ENCODE measurements at places on chromosomes 4 and X. TPM values are rescaled to one million over a fixed set of nuclear protein-coding genes. Genes with fewer than 3 reads are reported as not detected.

Gene FOXR2
- not detected for total RNA-seq

Gene EGF
- not detected for total RNA-seq

- DNase-seq, result no peak
These were observed 70.8 kb downstream of the SMIM20 start for GRCh38 chr4:25984796-25985195.

- DNase-seq, result no peak
These were observed 55.8 kb downstream of the XAGE2 start for GRCh38 chrX:52424656-52425055.

DNA sequence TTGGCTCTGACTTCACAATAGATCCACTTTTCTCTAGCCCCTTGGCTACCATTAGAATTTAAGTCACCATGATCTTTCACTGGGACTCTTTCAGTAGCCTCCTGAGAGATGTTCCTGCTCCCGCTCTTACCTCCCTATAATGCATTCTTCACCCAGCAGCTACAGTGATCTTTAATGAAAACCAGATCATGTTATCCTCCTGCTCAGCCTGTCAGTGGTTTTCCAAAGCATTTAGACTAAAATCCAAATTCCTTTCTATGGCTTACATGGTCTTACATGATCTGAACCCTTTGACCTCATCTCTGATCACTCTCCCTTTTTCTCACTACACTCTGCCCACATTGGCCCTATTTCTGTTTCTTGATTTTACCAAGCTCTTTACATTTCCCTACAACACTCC, 18.3 kb upstream of the RPS6KA3 start:
- DNase-seq, result no peak

- DNase-seq, result no peak
These were observed 68.7 kb downstream of the CRMP1 start for GRCh38 chr4:5824227-5824626.

DNA sequence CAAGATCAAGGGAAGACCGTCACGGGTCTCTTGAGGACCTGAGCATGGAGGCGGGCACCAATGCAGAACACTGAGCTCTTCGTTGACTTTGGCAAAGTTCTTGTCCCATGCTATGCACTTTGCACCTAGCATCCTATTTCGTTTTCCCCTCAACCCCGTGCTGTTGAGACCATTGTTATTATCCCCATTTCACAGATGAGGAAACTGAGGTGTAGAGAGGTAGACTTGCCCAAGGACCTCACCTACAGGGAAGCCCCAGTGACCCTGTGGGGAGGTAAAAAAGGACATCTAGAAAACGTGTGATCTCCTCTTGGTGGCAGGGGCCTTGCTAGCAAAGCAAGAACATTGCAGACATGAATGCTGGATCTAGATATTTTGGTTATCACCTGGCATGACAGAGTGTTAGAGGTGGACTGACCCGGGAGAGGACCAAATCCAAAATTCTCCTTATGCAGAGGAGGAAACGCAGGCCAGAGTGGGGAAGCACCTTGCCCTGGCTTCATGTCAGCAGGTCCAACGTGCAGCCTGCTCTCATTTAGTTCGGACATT, 48.5 kb downstream of the SEPSECS start:
- no peak for DNase-seq

Gene NAA11
- total RNA-seq, result not detected

Gene NEXMIF
- total RNA-seq, result 0.47 TPM

GRCh38 chr4:16253127-16253960, 27.1 kb upstream of the TAPT1 start:
- no peak for DNase-seq

DNA sequence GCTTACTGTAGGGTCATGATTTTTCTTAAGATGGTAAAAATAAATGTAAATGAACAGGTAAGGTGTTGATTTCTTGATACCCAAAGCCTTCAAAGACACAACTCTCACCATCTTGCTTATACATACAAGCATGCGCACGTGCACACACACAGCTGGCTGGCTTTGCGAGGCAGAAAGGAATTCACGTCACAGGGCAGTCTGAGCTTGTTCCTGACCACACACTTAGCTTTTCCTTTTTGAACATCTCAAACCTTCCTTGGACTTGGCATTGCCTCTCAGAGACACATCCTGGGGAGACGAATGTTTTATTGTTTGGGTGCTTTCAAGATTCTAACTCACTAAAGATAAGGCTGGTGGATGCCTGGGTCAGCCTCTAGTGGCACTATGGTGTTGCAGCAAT, 175.0 kb downstream of the NHS start:
- DNase-seq, result no peak

- DNase-seq, result no peak
These were observed 2.8 kb downstream of the SH3D19 start for GRCh38 chr4:151322570-151322969.
